ENCODE measurements at places on chromosomes 16 and 17.

DNA sequence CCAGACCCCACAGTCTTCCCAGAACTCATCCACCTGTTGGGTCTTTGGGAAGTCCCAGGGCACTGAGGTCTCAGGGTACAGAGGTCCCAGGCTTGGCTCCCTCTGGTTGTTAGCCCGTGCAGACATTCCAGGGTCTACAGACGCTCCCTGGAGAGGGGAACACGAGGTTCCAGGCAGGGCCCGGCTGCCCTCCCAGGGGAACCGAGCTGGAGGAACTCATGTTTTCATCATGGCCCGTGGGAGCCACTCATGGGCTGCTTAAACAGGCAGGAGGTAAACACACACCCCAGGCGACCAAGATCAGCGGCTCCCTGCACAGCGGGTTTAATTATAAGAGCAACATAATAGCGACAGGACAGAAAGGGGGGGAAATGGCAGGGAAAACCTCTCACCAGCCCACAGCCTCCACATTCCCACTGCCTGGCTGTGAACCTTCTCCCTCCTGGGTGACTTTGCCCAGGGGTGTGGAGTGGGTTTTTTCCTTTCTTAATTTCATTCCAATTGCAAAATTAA is 36.5 kb downstream of the TRARG1 start:
- DNase-seq, result no peak

DNA sequence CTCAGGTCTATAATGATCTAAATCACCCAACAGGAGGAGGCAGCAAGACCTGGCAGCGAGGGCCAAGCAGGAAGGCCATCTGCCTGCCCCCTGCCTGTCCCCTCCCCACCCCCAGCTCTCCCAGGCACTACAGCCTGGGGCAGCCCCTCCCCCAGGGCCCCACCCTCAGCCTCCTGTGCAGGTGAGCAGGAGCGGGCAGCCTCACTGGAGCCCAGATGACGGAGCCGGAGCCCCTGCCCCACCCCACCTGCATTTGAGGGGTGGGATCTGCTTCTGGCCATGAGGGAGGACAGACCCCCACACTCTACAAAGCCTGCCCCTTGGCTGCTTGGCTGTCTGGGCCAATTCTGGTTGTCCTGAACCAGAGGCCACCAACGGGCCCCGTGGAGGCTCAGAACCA is 12.4 kb upstream of the BAHCC1 start:
- no peak for DNase-seq

DNA sequence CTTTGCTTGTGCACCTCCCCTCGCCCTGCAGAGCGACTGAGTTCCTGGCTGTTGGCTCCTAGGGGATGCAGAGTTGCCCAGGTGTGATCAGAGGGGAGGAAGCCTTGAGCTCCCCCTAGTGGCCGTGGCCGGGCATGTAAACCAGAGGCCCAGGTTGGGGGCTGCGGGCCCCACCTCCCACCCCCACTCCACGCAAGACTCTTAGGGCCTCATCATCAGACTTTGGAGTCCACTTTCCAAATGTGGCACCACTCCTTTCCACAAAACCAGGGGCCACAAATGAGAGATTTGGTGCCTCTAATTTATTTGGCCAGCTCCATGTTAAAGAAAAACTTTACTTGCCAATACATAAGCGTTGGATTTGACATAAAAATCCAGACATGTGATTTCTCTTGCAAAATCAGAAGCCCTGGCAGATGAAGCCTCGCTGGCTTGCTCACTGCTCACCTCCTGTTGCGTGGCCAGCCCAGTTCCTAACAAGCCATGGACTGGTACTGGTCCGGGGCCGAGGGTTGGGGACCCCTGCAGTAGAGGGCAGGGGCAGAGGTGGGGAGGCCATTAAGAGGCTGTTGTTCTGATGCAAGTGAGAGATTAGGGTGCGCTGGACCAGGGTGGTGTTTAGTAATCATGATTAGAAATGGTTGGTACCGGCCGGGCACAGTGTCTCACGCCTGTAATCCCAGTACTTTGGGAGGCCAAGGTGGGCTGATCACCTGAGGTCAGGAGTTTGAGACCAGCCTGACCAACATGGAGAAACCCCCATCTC is 28.7 kb upstream of the GAS7 start:
- DNase-seq, result no peak

- no peak for DNase-seq
Observed at GRCh38 chr17:73411313-73411747, 99.5 kb upstream of the CDC42EP4 start.

- no peak for DNase-seq
Observed at GRCh38 chr16:20136446-20136968, 62.8 kb upstream of the GPR139 start.

DNA sequence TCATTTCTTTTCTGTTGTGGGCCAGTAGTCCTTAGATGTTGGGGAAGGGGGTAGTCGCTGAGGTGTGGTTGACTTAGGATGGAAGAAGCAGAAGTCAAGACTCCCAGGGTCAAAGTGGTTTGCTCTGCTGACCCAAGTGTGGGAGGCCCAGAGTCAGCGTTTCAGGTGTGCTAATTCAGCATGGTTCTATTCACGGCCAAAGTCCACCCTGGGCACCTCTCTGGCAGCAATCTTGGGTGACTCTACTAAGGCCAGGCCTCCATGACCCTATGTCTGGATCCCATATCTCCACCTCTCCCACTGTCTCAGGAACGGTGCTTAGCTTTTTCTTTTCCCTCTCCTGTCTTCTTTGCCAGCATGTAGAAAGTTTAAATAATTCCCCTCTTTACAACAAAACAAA is 32.9 kb downstream of the MAPT start:
- no peak for DNase-seq

DNA sequence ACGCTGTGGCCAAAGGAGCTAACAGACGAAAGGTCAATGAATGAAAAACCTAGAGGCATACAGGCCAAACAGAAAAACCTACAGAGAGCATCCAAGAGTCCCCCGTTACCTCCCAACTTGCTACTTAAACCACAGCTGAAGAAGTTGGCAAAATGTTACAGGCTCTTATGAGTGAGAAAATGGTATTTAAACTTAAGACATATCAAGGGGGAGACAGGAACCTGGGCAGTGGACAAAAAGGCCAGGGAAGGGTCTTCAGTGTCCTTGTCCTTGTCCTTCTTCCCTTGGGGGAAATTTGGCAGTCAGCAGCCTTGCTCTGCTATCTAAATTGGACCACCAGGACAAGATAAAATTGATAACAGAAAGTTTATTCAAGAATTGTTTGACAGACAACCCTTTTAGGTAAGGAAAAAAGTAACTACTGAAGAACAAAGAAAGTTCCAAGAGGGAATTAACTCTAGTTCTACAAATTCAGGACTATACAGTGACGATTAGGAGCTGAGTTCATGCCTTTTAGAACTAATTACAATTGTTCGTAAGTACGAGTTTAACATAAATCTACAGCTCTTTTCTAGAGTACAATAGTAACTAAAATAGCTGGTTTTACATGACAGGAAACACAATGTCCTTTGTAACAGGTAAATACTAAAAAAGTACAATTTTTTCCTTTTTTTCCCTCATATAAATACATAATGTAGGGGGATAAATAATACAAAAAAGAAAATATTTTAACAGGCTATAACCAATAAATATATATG is 3.8 kb upstream of the HOXB2 start:
- no peak for DNase-seq

GRCh38 chr16:68230176-68230571 is 5.8 kb downstream of the ESRP2 start:
- no peak for DNase-seq

DNA sequence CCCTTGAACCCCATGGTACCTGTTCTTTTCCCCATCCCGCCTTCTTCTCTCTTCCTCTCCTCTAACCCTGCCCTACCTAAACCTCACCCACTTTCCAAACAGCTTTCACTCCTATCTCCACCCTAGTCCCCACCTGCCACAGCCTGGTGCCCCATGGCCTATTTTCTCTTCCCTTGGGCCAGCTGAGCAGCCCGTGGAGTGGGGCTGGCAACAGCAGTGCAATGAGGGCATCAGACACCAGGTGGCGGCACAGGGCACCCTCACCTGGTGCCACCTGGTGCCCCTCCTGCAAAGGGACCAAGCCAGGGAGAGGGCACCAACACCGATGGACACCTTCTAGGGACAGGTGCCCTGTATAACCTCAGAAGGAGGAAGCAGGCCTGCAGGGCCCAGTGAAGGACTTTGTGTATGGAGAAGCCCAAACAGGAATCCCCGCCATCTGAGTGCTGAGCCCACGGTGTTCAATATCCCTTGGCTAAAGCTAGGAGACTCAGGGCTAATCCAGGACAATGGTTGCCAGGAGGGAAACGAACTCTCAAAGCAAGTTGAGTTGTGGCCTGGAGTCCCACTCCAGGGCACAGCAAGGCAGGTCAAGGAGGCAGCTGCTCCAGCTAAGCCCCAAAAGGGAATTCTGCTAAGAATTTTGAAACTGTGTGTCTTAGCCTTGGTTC is 4.0 kb upstream of the ABCC3 start:
- DNase-seq, result no peak

DNA sequence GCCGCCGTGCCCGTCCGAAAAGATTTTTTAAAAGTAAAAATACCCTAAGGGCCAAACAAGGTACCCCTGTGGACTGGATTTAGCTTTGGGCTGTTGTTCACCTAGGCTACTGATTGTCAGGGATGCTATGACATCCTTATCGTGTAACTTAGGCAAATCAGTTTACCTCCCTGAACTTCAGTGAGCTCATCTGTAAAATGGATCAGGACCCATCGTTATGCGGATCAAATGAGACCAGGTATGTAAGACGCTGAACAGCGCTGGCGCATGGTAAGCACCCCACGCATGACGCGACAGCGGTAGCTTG is 658 bp upstream of the ZNF771 start:
- DNase-seq, result no peak

GRCh38 chr17:50185631-50186471 is 15.6 kb downstream of the COL1A1 start:
- DNase-seq, result no peak

DNA sequence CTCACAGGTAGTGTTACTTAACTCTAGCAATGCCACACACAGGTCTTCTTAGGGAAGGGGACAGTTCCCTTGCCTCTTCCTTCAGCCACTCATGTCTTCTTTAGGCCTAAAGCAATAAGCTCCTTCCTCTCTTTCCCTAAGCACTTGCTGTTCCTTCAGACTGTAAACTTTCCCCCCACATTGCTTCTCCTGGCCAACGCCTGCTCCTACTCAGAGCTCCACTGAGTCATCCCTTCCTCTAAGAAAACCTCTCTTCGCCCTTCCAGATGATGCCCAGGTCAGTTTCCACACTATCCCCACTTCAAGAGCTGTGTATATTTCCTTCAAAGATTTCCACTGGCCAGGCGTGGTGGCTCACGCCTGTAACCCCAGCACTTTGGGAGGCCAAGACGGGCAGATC is 12.5 kb upstream of the EPOP start:
- no peak for DNase-seq

DNA sequence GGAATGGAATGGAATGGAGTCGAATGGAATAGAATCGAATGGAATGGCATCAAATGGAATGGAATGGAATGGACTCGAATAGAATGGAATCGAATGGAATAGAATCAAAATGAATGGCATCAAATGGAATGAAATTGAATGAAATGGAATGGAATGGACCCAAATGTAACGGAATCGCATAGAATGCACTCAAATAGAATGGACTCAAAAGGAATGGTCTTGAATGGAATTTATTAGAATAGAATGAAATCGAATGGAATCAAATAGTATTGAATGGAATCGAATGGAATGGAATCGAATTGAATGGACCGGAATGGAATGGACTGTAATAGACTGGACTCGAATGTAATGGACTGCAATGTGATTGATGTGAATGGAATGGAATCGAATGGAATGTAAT is 501.4 kb upstream of the WSB1 start:
- no peak for DNase-seq

GRCh38 chr17:30551996-30552339 is 74.8 kb downstream of the GOSR1 start:
- DNase-seq, result no peak

GRCh38 chr17:3919123-3919624 is 2.9 kb upstream of the P2RX1 start:
- DNase-seq, result no peak

- DNase-seq, result no peak
Observed at GRCh38 chr16:68470461-68471150, 22.3 kb upstream of the SMPD3 start.

DNA sequence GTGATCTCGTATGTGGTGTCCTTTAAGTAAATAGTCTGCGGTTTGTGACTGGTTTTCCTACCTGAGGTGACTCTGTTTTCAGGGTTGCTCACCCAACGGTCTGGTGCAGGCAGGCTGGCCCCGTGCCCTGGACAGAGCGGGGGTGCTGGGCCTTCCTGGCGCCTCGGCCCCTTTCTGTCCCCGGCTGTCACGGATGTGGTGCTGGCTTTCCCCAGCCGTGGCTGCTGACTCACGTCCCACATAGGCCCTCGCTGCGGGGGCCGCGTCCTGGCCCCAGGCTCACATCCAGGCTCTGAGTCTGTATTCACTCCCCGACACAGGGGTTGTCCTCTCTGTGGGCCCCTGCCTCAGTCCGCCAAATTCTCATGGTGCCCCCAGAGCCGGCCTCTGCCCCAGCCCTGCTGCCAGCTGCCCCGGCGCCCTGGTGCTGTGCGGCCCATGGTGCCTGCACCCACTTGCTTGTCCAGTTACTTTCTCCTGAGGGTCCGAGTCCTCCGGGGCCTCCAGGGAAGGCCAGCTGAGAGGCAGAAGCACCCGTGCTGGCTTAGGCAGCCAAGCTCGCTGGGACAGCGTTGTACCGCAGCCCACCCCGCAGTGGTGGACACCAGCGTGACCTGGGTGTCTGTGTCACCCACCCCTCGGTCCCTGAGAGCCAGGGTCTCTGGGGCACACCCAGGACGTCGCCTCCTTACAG is 5.9 kb downstream of the CHMP6 start:
- no peak for DNase-seq

GRCh38 chr16:19006446-19007315 is 22.9 kb downstream of the TMC7 start:
- no peak for DNase-seq

DNA sequence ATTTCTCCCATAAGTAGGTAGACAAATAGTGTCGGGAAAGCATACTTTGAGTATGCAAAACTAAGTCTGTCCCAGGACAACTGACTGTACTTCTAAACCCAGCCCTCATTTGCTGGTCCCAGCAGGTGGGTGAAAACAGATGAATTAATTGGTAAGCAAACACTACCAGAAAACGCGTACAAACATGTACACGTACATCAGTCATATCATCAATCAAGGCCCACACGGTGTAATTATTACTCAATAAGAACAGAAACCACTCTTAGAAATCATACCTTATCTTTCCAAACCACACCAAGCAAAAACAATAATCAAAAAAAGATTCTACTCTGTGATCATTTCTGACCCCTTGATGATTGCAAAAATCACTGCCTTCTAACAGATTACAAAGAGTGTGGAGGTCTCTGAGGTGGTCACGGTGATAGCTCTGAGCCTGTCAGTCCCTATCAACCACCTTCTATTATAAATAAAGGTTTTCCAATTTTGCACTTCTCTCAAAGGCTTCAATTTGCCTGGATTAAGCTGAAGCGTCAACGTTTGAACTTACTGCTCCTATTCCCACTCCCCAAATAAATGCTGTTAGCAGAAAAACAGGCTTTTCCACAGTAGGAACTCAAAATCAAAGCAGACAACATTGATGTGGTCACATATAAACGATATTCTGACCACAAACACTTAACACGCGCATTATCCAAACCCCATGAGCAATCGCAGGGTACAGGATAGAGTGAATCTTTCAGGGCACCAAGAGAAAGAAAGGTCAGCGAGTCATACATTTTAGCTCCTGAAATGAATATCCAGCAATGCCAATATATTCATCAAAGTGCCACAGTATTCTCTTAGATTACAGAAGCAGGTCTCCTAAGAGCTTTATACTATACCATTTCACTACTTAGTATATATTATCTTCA is 211.9 kb downstream of the STX8 start:
- DNase-seq, result no peak

Measured in occipital lobe (tissue), 3 donors.